ENCODE measurements at places on chromosomes 1 and 21.

- no peak for DNase-seq
These were observed 89.2 kb downstream of the ADARB1 start for GRCh38 chr21:45163413-45164123.

- DNase-seq, result no peak
These were observed 6.8 kb downstream of the BSND start for GRCh38 chr1:55005351-55006140.

DNA sequence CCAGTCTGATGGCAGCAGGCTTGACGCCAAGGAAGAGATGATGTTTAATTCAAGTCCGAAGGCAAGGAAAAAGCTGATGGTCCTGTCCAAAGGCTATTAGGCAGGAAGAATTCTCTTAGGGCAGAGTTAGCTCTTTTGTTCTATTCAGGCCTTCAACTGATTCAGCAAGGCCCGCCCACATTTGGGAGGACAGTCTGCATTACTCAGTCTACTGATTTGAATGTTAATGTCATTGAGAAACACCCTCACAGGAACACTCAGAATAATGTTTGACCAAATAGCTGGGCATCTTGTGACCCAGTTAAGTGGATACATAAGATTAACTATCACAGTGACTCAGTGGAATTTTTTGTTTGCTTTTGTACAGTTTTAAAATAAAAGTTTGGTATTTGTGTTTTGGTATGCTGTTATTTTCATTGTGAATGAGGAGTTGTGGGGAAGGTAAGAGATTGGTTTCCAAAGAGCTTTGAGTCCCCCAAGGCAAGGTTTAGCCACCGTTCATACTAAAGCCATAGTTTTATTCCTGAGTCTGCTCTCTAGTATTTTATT is 1.7 kb upstream of the ZNF691 start:
- DNase-seq, result no peak

GRCh38 chr21:40938078-40938477 is 91.1 kb upstream of the DSCAM start:
- DNase-seq, result no peak

- DNase-seq, result no peak
These were observed 7.0 kb downstream of the KRTAP15-1 start for GRCh38 chr21:30447056-30447455.

- no peak for DNase-seq
These were observed 24.4 kb downstream of the FTCD start for GRCh38 chr21:46130831-46131587.

GRCh38 chr1:203116091-203116820 is 11.3 kb upstream of the ADORA1 start:
- no peak for DNase-seq

DNA sequence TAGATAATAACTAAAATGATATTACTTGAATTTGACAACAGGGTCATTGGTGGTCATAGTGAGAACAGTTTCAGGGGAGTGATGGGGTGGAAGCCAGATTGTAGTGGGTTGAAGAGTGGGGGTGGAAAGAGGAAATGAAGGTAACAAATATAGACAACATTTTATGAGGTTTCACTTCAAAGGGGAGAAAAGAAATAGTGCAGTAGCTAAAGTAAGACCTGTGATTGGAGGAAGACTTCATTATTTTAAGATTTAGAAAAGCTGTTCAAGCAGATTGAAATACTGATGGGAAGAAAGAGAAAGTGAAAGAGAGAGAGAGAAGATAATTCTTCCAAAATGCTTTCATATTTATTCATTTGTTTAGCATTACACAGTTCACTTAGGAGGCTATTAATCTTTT is 52.0 kb upstream of the KCNA3 start:
- DNase-seq, result peak; percentile 24

- DNase-seq, result no peak
These were observed 7.5 kb upstream of the TTC22 start for GRCh38 chr1:54808443-54809207.

DNA sequence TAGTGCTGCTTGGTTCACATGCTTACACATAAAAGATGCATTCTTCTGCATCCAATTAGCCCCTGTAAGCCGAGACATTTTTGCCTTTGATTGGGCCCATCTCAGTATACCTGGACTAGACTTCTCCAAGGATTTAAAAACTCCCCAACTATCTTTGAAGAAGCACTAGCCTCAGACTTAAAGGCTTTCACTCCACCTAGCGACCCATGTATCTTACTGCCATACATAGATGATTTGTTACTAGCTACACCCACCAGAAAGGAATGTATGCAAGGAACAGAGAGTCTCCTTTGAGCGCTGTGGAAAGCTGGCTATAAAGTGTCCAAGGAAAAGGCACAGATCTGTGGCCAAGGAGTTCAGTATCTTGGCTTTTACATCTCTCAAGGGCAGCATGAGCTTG is 91.7 kb downstream of the LIPI start:
- no peak for DNase-seq

DNA sequence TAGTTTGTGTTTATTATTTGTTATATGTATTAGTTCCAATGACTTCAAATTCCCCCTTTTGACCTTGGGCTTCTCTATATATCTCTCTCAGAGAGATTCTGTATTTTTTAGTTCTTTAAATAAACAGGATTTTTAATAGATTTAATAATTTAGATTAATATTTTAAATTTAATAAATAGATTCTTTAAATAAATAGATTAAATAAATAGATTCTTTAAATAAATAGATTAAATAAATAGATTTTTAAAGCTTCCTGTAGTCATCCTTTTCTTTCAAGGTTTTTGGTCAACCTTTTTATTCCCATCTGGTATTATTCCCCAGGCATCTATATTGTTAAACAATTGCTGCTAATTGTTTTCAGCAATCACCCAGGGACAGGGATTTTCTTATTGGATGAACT is 721.9 kb upstream of the ADAMTS5 start:
- DNase-seq, result no peak

DNA sequence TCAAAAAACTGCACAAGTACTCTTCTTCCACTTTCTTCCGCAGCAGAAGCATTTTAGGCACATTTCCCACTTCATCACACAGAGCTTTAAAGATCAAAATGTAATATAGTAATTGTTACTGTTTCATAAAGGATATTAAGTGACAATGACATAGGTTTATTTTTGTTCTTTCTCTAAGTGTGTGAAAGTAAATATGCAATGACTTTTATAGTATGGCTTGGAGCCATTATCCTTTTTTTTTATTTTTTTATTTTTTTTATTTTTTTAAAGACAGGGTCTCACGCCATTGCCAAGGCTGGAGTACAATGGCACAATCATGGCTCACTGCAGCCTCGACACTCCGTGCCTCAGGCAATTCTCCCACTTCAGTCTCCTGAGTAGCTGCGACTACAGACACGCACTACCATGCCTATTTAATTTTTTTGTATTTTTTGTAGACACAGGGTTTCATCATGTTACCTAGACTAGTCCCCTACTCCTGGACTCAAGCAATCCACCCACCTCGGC is 7.0 kb downstream of the TRIM33 start:
- no peak for DNase-seq

DNA sequence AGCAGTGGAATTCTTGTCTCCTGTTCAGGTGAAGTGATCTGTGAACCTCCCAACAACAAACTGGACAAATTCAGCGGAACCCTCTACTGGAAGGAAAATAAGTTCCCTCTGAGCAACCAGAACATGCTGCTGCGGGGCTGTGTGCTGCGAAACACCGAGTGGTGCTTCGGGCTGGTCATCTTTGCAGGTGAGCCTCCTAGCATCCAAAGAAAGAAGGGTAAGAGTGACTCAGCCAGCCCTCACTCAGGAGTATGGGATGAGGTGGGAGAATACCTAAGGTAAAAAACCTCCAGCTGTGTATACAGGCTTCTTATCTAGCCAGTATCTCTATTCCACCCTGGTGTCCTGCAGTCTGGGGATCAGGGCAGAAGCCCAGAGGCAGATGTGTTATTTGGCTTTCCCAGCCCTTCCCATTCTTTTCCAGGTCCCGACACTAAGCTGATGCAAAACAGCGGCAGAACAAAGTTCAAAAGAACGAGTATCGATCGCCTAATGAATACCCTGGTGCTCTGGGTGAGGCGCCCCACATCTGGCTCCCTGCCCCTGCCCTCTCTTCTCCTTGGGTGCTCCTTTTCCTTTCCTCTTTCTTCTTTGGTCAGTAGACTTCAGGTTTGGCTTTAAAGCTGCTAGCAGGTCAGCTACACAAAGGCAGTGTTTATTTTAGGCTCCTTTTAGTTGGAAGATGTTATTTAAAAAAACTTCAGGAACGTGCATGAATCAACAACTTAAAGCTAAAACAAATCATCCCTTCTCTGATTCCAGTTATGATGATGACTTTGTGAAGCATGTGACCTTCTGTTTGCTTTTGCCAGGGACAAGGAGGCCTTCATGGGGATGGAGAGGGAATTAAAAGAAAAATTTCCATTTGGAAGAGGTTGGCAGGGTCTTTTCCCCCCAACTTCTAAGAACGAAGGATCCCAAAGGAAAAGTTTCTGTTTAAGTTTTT is 9.0 kb downstream of the ATP8B2 start:
- no peak for DNase-seq

GRCh38 chr1:167926486-167926997 is 9.9 kb upstream of the DCAF6 start:
- no peak for DNase-seq

Data from CD4-positive, alpha-beta T cell treated with Interleukin-21 for 1 hour (primary cell).